ENCODE measurements at places on chromosomes 12 and 14.
A peak's percentile ranks its signal among the peaks of the same experiment; 100 is the strongest.

DNA sequence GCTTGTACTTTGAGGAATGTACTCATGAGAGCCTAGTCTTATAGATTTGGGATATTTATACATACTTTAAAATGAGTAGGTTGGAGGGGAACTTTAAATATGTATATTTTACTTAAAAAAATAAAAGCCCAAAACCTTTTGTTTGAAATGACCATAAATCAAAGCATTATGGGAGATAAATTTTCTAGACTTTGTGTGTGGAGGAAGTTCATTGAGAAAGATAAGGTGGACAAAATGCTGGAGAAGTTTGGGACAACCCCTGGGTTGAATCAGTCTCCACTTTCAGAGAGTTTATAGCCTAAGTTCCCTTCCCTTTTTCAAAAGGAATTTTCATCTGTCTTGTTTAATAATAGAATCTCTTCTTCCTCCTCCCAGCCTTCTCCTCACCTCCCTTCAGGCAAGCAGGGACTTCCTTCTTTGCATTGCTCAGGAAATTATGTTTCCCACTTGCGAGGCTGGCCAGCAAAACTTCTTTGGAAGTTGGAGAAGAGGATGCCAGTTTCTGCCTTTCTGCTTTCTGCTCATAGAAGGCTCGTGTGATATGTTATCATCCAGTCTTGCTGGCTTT, 54.2 kb downstream of the CHST11 start:
- DNase-seq = no peak

DNA sequence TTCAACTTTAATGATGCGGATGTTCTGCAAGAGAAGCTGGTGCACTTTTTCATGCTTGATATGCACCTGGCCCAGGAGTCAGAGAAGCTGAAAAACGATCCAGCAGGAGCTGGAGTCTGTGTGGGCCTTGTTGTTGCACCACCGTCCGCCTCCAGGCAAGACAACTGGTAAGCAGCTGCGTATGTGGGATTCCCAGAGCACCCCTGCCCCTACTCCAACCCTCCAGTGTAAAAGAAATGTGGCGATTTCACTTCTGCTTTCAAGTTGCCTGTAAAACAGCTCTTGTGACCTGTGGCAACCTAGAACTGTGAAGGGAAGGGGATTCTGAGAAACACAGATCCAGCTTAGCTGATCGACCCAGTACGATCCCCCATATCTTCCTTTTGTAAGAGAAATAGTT, 154.1 kb upstream of the PELI2 start:
- DNase-seq = no peak

DNA sequence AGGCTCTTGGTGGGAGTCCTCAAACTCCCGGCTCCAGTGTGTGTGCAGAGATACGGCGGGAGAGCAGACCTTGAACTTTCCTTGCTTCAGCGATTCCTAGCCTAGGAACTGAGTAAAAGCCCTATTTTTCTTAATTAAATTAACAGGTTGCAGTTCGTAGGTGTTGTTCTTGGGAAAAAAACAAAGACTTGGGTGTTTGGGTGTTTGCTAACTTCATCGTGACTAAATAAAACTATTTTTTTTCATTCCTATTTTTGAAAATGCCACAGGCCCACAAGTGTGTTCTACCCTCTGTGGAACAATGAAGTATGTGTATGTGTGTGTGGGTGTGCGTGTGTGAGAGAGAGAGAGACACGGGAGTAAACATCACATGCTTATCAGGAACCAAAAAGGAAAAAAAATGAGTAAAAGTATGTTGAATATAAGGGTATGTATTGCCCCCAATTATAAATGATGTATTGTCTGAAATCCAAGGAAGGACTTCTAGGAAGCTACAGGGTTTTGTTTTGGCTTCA, 651 bp downstream of the TMEM117 start:
- DNase-seq = peak; percentile 28

DNA sequence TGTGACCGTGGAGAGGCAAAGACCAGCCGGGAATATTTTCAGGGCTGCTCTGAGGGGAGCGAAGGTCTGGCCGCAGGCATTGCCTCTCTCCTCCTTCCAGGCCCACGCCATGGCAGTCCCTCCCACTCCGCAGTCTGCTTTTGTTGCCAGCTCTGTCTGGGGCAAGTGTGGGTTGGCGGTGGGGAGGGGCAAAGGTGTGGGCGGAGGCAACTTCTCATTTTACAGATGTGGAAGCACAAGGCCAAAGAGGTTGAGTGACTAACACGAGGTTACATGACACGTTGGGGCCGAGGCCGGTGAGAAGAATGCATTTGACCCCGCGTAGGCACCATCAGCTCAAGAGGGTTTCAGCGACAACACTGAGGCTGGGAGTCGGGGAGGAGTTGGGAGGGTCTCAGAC, 6.1 kb upstream of the FAIM2 start:
- no peak for DNase-seq

DNA sequence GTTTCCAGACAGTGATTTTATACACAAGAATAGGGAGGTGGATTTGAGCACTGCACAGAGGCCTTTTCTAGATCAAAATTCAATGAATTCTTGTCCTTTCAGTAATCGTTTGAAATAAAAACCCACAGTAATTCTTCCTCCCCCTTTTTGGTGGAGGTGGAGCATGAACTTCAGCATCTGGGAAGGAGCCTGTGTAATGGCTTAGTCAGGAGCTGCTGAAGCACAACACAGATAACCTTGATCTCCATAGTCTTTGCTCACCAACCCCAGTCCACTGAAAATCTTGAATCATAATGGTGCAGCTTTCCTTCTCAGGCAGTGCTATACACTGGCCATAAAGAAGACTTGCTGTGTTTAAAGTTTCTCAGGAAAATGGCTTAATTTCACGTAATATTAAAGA, 6.4 kb upstream of the TBPL2 start:
- no peak for DNase-seq

- DNase-seq = no peak
Measured at GRCh38 chr14:68395604-68396003, 397.3 kb downstream of the ZFP36L1 start.

Measured in Ammon's horn (tissue), 1 donor.